ENCODE measurements at places on chromosomes 1 and 21.

DNA sequence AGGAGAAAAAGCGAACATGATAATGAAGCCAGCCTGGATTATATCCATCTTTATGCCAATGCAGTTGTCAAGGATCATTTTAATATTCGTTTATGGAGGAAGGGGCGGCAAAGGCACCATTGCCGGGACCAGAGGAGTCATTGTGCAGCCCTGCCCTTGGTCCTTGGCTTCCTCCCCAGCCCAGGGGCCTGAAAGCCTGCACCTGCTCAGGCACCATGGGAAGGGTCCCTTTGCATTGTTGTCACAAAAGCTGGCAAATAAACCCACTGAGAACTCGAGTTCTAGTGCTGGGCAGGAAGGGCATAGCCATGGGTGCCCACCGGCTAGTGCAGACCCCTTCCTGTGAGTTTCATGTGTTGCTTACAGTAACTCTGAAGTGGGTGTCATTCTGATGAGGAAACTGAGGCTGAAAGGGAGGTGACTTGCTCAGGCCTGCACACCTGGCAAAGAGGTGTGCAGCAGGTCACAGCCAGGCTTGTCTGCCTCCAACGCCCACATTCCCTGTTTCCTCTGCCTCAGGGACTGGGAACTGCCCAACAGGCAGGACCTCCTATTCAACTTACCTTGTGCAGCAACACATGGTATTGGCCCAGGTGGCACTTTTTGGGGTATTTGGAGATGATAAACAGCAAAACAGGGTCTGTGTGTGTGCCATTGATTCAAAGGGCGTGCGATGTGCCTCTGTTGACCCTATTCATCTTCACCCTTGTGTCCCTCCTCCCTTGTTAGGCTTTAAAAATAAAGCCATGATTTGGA is 84.6 kb downstream of the MAN1C1 start:
- DNase-seq, result no peak

- DNase-seq, result no peak
These were observed 126.3 kb downstream of the ADGRL4 start for GRCh38 chr1:78880223-78880622.

- no peak for DNase-seq
These were observed 381.5 kb downstream of the OMA1 start for GRCh38 chr1:58165073-58165472.

- DNase-seq, result peak; percentile 73
These were observed 6.9 kb downstream of the SERTAD4 start for GRCh38 chr1:210239349-210240111.

DNA sequence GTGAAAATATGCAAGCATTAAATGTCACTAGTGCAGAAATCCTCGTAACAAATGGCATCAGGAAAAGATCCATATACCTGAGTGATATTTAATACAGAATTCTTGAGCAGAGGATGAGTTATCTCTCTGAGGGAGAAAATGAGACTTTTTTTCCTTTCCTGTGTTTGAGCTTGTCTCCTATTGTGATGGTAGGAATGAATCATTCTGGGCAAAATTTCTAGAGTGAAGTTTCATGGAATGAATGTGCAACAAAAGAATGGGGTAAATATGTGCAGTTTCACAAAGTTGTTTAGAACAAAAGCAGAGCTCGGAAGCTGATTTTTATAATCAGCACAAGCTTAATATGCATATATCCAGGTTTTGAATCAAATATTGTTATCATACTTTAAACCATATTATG is 4.6 kb downstream of the CTPS1 start:
- no peak for DNase-seq

GRCh38 chr21:27703791-27704190 is 736.9 kb upstream of the ADAMTS5 start:
- no peak for DNase-seq

DNA sequence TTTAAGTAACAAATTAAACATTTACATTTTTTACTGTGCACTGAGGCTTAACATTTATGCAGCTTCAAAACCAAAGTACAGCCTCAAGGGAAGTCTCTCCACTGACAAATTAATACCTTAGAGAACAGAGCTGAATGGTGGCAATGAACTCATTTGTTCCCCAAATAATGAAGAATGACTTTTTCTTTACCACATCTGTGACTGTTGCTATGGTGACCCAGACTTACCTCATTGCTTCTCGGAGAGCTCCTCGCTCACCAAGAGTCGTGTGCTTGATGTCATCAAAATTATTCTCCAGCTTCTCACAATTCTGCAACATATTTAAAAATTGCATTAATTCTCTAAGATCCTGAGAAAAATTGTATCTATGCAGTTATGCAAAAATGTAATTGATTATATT is 92.9 kb downstream of the DPYD start:
- DNase-seq, result no peak

- no peak for DNase-seq
These were observed 258.4 kb upstream of the DPYD start for GRCh38 chr1:98179151-98179773.

GRCh38 chr1:205244384-205244783 is 16.6 kb downstream of the TMCC2 start:
- no peak for DNase-seq

DNA sequence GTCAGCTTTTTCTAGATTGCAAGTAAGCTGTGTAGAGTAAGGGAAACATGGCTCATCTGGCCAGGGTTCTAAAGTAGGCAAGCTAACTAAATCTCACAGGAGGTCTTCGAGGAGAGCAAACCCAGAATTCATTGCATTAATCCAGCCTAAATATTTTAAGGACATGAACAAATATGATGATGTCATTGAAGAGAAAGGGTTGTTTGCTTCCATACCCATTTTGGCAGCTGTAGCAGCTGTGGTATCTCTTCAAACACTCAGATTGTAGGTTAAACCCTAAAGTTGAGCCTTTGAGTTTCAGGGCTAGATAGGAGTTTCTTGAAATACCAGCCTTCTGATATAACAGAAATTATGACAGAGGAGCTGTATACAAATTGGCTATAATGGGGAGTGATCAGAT is 200.5 kb upstream of the C1orf105 start:
- no peak for DNase-seq

- DNase-seq, result peak; percentile 49
These were observed 14.0 kb upstream of the UMODL1 start for GRCh38 chr21:42056996-42057689.

GRCh38 chr21:31599013-31599412 is 60.5 kb upstream of the SOD1 start:
- DNase-seq, result no peak

DNA sequence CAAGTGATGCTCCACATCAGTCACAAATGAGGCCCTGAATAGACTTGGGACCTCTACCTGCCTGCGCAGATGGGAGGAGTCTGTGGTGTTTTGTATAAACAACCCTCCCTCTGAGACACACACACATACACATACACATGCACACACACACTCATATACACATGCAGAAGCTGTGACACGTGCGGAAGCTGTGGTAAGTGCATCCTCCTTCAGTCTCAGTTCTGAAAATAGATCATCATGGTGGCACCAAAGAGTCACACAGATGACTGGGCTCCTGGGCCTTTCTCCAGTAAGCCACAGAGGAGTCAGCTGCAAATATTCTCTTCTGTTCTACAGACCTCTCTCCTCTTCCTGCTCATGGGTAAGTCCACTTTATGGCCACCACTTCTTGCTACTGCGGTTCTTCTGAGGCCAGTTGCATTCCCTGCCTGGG is at the start of gene LY9:
Gene LY9, plus strand, starts transcription at position 224 of the 433 bp plus-strand sequence. Its CDS starts 14 bp downstream, at position 238.
- DNase-seq, result no peak

DNA sequence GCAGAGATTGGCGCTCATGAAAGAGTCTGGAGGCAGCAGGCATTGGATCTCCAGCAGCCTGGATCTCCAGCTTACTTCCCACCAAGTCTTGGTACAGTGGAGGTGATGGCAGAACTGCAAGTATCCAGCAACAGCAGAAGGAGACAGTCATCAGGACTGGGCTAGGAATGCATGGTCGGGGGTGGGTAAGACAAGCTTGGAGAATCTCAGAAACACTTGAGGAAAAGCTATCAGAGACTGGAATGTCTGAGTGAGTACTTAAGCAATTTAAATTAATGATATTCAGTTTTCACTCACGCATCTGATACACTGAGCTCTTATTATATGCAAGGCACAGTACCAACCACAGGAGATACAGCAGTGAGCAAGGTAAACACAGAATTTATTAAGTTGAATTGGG is 9.8 kb downstream of the TMEM35B start:
- no peak for DNase-seq

GRCh38 chr1:65170511-65171142 is 22.6 kb downstream of the AK4 start:
- peak; percentile 14 for DNase-seq

GRCh38 chr1:1327291-1327690 is 2.7 kb downstream of the CPTP start:
- DNase-seq, result no peak

DNA sequence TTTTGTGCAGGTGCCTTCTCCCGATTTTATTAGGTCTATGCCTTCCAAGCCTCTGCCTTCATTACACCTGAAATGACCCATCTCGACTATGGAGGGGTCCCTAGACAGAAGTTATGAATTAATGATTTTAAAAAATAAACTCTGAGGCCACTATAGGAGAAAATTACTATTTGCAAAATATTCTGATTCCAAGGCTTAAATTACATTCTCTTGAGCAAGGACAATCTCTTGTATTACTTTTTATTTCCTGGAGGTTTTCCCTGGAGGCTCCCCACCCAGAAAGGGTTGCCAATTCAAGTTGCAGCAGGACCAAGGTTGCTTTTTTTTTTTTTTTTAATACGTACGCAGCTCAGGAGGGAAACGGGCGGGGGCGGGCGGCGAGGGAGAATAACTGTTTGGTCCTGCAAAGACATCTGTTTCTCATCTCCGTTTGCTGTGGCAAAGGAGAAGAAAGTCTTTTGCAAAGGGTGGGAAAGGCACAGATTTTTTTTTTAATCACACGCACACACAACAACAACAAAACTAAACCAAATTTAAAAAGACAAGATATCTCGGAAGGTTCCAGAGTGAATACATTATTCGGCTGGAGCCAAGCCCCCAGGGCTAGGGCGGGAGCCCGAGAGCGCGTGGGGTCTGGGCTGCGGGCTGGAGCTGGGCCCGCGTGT is 618 bp upstream of the SERTAD4 start:
- no peak for DNase-seq

DNA sequence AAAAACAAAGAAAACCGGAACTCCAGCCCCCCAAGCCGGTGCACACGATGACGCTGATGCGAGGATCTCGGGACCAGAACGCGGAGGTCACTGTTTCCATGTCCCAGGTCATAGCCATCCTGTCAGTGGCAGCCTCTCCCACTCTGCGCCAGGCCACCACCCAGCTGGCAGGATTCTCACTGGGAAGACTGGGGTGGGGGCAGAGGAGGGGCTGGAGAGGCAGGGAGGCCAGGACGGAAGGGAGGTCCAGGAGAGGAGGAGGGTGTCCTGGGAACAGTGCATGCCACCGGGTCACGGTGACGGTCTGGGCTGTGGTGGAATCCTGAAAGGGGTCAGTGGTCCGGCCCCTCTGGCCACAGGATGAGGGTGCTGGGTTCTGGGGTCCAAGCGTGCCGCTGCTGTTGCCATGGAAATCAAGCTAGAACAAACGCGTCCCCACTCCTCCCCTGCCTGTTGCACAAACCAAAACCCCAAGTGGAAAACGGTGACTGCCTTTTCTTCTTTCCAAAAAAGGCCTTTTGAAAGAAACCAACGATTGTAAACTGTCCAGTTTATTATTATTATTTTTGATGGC is 26.1 kb downstream of the MRPL37 start:
- DNase-seq, result no peak

- peak; percentile 77 for DNase-seq
These were observed 26.2 kb upstream of the NGF start for GRCh38 chr1:115364046-115364779.

GRCh38 chr1:216314379-216315095 is 108.7 kb downstream of the USH2A start:
- DNase-seq, result no peak

GRCh38 chr1:218705391-218705790 is 360.3 kb downstream of the TGFB2 start:
- no peak for DNase-seq

GRCh38 chr1:181423301-181423918 is 59.9 kb upstream of the CACNA1E start:
- DNase-seq, result no peak

- no peak for DNase-seq
These were observed 6.5 kb downstream of the IRF2BP2 start for GRCh38 chr1:234603221-234604204.

- no peak for DNase-seq
These were observed 5.0 kb upstream of the EEIG2 start for GRCh38 chr1:108554682-108555427.

- DNase-seq, result no peak
These were observed 33.1 kb downstream of the PRDM2 start for GRCh38 chr1:13732971-13733667.

- no peak for DNase-seq
These were observed 41.4 kb downstream of the PEX14 start for GRCh38 chr1:10515976-10516750.

GRCh38 chr1:153967107-153967999 is at the start of gene CREB3L4:
CREB3L4 (plus strand) TSS chr1:153967902; CDS start chr1:153968526, 624 bp downstream.
- peak; percentile 90 for DNase-seq

- DNase-seq, result peak; percentile 59
These were observed 28.4 kb upstream of the CEP350 start for GRCh38 chr1:179925922-179926849.

GRCh38 chr1:202615501-202616354 is 94.5 kb downstream of the SYT2 start:
- no peak for DNase-seq

DNA sequence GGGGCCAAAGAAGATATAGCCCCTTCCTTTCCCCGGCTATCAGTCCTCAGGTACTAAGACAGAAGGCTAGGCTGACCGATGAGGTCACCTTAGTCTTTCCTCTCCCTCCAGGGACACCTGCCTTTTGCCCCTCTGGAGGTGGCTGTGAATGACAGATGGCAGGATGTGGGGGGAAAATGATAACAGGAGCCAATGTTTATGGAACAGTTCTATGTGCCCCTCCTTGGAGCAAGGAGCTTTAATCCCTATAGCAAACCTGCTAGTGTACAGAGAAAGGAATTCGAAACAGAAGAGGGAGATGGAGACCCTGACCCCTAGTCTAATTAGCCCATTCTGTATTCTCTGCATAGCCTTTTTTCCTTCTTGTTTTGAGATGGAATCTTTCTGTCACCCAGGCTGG is 28.1 kb downstream of the SERINC2 start:
- DNase-seq, result no peak

DNA sequence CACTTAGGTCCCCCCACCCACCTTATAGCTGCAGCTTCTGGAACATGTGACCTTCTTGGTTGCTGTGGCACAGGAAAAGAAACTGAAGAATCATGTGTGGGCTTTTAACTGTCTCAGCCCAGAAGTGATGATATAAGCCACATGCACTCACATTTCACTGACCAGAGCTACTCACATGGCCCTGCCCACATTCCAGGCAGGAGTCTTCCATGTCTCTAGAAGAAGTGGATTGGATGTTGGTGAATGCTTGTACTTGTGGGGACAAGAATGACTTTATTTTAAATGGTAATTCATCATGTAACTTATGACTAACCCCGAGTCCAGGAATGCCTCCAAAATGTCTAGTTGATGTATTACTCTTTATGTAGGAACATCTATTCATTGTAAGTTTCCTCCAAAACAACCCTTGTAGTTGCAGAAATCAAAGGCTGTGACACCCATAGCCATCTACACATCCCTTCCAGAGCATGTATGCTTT is 15.8 kb upstream of the CAMK1G start:
- DNase-seq, result peak; percentile 44

GRCh38 chr1:81151206-81151605 is 649.5 kb upstream of the ADGRL2 start:
- no peak for DNase-seq

- no peak for DNase-seq
These were observed 16.0 kb downstream of the LRIG2 start for GRCh38 chr1:113088972-113089371.
